ENCODE measurements at places on chromosomes 7 and 10.
A peak's percentile ranks its signal among the peaks of the same experiment; 100 is the strongest.

- DNase-seq: no peak
Measured at GRCh38 chr7:102292813-102293798, 6.4 kb downstream of the SH2B2 start.

DNA sequence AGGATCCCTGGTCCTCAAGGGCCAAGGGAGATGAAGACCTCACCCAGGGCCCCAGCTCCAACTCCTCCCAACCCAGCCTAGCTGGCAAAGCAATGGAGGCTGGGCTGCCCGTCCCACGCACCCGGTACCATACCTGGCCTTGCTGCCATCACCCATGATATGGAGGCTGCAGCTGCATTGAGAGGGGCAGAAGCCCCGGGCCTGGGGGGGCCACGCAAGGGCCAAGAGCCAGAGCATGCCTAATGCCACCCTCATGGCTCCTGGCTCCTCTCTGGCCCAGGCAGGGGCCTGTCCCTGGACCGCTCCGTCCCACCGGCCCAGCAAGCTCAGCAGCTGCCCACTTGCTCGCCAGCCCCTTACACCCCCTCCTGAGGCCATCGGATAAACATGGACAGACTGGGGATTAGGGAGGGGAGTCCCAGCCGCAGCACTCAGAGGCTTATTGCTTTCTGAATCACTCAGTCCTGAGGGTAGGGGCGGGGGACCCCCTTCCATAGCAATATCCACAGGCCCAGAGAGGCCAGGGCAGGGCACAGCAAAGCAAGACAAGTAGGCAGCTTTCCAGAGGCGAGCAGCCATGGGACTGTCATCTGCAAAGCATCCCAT, at the start of gene LRIT1:
Gene LRIT1, minus strand, starts transcription at position 362 of the 606 bp plus-strand sequence. Its CDS starts 107 bp downstream, at position 255.
- no peak for DNase-seq

GRCh38 chr10:86261941-86262687, 104.5 kb downstream of the GRID1 start:
- no peak for DNase-seq

DNA sequence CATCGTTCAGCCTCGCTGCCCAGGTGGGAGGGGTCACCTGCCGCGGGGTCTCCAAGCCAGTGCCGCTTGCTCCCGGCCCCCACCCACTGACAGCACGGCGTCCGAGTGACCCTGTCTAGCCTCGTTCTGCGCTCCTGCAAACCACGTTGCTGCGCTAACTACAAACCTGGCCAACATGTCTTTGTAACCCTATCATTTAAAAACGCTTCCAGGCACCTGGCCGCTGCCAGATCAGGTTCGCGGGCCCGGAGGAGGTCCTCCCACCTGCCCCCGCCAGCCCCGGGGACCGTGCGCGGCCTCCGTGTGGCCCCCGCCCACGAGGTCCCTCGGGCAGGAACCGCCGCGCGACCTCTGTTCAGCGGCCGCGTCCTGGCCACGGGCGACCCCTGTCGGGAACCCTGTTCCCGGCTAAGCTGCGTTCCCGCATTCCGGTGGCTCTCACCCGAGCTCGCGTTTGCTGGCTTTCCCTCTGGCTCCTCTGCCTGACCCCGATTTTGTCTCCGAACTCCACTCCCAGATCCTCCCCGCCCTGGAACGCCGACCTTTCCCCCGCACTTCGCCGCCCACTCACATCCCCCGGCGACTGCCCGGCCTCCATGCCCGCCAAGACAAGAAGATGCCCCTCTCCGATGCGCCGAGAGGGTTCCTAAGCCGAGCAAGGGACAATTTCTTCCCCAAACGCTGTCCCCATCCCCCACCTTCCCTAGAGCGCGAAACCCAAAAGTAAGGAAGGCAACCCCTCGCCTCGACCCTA, 2.4 kb downstream of the SFMBT2 start:
- DNase-seq: peak; percentile 31

GRCh38 chr7:44489955-44490350, 505 bp downstream of the NUDCD3 start:
- peak; percentile 22 for DNase-seq

DNA sequence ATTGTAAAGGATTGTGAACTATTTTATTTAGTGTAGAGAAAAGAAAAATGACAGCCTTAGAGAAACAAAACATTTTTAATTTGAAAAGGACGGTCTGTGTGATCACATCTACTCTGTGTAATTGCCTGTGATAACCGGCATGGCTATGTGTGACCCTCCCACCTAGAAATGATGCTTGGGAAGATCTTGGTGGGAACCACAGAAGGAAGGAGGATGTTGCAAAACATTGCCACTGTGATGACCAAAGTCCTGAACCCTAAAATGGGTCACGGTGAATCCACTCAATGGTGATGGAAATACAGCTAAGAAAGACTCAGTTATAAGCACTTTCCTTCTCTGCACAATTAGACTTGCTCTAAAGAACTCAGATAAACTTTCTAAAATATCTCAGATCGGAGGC, 221.3 kb upstream of the FRMD4A start:
- DNase-seq: no peak

DNA sequence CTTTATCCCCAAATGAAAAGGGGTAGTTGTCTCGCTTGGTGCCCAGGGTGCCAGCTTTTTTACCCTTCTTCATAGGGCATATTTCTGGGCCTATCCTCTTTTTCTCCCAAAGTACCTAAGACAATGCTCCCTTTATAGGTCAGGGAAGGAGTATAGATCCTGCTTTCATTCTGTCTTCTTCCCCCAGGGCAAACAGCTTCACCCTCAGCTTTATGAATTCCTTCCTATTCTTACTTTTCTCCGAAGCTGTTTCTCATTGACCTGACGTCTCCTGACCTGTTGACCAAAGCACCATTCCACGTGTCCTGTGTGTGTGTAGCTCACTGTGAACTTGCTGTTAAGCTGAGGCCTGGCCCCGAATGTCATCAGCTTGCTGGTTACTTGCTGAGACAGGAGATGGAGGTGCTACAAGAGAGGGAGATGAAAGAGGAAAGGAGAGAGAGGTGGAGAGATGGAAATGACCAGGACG, 48.9 kb downstream of the PYROXD2 start:
- no peak for DNase-seq

DNA sequence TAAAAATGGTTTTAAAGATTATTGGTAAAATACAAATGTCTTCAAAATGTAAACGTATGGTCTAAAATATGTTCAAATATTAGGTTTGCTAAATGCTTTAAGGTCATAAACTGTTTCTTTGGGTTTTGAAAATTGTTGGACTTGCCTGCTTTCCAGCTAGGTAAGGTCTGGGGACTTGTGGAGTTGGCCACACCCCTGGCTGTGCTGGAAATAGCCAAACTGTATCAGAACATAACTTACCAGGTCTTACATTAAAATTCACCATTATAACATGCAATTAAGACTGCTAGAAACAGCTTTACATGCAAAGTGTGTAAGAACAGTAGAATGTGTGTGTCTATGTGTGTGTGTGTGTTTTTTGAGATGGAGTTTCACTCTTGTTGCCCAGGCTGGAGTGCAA, 29.7 kb upstream of the BNIP3 start:
- no peak for DNase-seq

GRCh38 chr7:12062062-12062461, 149.0 kb upstream of the TMEM106B start:
- no peak for DNase-seq

DNA sequence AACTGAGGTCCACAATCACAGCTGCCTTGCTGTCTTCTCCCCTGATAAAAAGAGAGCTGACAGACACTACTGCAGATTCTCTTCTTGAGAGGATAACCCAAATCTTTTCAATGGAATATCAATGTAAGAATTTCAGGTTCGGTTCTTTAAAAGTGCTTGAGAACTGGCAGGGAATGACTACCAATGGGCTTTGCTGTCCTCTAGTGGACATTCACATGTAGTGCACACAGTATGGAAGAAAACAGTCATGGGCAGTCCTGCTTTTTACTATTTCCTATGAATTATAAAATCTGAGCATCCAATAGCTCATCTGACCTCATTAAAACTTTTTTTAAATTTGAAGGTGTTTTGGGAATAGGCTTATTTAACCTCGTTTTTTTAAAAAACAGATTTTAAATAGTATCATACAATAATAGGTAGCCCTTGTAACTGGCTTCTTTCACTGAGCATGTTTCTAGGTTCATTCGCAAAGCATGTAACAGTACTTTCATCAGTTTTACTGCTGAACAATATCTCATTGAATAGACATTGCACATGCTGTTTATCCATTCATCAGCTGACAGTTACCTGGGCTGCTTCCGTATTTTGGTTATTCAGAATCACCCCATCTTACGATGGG, 18.3 kb downstream of the FZD9 start:
- DNase-seq: no peak

GRCh38 chr10:129653861-129654260, 186.8 kb downstream of the MGMT start:
- DNase-seq: no peak

DNA sequence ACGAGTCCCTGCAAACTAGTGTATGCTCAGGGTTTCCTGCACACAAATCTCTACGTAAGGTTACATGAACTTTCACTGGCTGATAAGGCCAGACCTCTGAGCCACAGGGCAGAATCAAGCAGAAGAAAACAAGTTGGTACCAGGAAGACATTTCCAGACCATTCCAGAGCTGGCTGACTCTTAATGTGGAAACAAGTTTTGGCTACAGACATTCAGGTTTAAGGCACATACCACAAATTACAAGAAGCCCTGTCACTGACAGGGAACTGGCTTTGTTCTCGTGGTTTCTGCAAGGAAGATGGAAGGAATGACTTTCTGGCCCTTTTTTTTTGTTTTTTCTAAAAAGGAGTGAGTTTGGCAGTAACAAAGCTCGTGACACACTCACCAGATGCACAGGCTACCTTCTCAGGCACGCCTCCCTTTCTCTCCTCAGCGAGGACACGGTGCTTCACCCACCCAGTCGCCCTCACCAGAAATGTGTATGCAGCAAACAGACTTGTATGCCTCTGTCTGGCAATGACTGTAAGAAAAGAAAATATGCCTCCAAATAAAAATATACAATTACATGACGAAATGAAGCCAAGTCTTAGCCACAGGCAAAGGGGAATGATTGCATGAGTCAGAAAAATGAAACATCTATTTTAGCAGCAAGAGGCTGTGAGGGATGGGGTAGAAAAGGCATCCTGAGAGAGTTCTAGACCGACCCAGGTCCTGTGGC, 22.6 kb downstream of the PLAC9 start:
- DNase-seq: no peak

DNA sequence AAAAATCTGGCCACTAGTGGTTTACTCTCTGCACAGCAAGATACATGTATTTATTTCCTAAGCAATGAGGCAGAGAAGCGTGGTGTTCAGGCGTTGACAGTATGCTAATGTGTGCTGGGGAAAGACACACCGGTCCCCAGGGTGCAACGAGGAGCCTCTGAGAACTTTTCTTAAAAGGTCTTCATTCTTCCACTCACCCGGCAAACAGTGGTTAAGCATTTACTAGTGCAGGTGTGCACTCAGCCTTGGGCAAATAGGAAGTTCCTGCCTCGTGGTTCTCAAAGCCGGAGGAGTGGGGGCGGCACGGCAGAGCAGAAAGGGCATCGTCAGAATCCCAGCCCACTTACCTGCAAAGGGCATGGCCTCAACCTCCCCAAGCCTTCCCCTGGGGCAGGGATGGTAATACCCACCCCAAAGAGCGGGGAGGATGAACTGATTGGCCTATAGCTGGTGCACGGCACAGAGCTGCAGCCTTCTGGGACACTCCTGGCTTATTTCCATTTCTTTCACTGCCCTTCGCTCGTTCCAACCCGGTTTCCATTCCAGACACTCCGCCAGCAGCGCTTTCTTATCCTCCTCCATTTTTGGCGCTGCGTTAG, 184.3 kb upstream of the CTBP2 start:
- no peak for DNase-seq

- DNase-seq: no peak
Measured at GRCh38 chr10:60555700-60556099, 166.0 kb upstream of the ANK3 start.

GRCh38 chr10:36717118-36717517, 408.3 kb upstream of the ANKRD30A start:
- DNase-seq: no peak

DNA sequence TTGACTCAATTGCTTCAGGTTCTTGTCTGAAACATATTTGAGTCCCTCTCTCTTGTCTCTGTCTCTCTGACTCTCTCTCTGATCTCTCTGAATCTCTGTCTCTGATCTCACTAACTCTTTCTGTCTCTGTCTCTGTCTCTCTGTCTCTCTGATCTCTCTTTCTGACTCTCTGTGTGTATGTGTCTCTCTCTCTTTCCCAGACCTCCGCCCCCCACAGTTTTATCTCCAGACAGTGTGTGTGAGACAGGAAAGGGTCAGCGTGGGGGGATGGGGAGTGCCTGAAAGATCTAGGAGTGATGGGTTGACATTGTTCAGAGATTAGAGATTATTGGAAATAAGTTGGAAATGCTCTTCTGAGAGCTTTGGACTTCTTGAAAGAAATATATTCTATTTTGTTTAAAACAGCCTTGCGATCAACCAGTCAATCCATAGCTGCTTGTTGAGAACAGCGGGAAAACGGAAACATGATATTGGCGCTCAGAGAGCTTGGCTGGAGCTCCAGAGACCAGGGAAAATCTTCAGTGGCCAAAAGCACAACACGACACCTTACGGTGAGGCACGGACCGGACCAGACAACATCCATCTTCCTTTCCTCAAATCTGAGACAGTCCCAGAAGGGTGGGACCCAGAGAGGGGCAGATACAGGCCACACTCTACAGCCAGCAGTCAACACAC, 35.5 kb downstream of the CALML3 start:
- DNase-seq: no peak

DNA sequence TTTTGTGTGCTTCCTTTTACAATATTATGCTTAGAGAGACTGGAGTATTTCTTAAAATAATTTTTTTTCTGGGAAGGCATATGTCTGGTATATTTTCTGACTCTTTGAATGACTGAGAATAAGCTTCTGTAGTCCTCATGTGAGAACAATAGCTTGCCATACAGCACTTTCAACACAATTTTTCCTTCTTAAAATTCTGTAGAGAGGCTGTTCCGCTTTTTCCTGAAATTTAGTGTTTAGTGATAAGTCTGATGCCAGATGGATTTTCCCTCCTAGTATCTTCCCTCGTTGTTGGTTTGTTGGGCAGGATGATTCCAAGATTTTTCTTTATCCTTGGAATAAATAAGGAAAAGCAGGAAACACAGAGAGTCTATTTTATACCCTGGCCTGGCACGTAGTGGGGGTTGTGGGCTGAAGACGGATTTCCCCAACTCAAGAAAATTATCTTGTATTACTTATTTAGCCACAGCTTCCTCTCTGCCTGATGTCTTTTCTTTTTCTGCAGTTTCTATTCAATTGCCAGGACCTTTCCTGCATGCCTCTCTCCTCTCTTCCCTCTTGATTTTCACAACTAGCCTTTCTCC, 111.2 kb downstream of the AOAH start:
- DNase-seq: no peak

DNA sequence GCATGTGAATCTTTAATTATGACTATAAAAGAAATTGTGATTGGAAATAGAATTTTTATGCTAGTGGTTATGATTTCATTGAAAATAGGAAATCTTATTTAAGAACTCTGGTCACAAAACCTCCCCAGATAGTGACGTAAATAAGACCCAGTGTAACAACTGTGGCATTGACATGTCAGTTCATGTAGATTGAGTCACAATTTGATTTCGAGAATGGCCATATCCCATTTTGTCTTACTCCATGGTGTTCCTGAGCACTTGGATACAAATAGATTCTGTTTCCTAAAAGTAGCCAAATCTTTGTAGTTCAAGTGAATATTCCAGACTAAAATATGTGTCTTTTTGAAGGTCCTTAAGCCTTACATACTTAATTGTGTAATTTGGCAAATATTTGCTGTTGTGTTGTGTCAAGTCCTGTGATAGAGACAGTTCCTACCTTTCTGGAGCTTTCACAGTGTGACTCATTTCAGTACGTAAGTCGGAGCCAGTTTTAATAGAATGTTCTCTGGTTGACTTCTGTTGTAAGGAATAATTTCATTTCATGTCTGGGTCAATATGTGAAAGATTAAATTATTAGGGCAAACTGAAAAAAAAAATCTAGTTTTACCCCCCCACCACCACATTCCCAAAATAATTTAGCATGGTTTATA, 37.1 kb upstream of the TOMM7 start:
- DNase-seq: no peak

GRCh38 chr10:71221586-71222202, 9.3 kb downstream of the UNC5B start:
- no peak for DNase-seq
